Calu3 (cell line): ENCODE measurements at places on chromosomes 2 and 18.

DNA sequence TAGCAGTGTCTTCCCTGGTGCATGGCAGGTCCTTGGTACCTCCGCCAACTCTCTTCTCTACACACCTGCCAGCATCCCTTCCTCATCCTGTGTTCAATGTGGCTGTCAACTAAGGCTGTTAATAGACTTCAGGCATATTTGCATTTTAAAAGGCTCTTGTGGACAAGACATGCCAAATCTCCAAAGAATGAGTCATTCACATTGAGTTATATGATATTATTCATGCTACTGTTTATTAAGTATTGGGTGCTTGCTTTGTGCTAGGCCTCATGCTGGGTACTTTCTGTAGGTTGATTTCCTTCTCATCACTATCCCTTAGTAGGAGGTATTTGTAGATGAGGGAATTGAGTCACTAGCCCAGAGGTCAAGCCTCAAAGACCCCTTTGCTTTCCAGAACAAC is 5.2 kb downstream of the MYO1B start:
- no peak for DNase-seq

GRCh38 chr2:144261336-144261735 is 258.6 kb downstream of the ZEB2 start:
- DNase-seq: no peak

GRCh38 chr2:29033172-29033571 is 41.2 kb downstream of the PCARE start:
- DNase-seq: peak; percentile 14

GRCh38 chr18:49581371-49581770 is 19.5 kb downstream of the LIPG start:
- no peak for DNase-seq

DNA sequence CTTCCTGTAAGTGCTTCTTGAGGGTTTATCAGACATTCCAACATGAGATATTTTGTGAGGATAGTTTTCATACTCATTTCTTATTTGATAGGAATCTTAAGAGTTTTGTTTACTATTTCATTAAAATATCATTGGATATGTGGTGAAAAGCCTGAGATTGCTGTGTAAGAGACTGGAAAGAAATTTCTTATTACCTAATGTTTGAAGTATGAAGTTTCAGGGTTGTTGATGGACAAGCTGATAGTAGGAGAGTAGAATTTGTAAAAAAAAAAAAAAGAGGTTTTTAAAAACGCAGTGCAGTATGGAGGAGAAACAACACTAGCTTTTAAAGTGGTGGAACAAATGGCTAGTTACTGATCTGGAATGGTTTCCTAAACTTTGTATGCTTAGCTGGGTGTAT is 7.7 kb downstream of the EPB41L5 start:
- DNase-seq: no peak

DNA sequence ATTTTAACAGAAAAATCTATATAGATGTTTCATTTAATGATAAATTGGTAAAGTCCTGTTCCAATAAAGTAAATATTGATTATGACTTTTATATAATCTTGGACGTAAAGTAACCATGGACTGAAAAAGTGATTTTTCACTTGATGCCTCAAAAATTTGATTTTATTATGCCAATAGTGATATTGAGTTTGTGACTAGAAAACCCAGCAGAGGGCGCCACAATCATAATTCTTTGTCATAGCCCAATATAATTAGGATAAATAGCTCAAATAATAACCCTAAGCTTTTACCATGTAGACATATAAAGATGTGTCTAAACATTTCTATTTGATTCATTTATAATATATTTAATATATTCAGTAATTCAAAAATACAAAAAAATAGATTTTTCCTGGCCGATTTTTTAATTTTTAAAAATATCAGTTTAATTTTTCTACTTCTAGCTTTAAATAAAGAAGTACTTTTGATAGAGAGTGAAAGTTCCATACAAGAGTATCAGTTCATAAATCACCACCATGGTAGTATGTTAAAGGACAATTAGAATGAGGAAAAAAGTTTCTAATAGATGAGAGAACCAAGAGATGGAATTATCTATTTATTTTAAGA is 30.7 kb downstream of the CAMKMT start:
- peak; percentile 54 for DNase-seq

GRCh38 chr18:23547306-23547705 is 39.0 kb downstream of the NPC1 start:
- peak; percentile 46 for DNase-seq

- no peak for DNase-seq
These were observed 28.9 kb upstream of the ARHGEF4 start for GRCh38 chr2:130807659-130808385.

DNA sequence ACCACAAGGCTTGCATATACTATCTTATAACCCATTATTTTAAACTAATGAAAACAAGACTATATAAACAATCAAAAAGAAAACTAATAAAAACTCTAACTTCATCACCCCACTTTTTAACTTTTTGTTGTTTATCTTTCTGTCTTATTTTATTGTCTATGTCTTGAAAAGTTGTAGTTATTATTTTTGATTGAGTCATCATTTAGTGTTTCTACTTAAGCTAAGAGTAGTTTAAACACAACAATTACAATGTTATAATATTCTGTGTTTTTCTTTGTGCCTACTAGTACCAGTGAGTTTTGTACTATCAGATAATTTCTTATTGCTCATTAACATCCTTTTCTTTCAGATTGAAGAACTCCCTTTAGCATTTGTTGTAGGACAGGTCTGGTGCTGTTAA is 318.7 kb upstream of the ATP5MC3 start:
- no peak for DNase-seq

DNA sequence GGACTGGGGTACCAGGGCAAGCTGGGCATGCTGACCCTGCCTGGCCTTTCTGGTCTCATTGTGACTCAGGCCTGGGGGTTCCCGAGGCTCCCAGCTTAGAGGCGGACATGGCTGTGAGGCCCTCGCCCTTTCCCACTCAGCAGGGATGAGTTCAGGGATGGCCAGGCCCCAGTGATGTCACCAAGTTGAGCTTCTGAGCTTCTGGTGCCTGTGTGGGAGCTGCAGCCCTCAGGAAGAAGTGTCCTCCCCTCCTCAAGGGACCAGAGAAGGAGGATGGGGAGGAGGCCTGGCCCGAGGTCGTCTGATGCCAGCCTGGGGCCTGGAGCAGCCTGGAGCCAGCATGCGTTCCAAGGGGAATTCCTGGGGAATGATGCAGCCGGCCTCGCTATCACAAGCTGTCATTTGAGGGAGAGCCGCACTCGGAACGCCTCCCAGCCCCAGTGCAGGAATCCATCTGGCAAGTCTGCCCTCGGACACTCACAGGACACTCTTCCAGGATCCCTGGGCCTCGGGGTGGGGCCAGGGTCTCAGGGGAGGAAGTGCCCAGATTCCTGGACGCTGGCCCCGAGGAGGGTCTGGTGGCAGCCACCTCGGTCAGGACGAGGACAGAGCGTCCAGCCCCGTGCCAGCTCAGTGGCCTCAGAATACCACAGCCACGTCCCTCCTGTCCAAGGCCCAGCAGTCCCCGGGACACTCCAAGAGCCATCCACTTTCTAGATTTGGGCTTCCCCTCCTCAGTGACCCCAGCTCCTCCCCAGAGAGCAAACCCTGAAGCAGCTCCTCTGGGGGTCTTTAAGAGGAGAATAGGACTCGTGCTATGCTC is 61.2 kb upstream of the GPC1 start:
- peak; percentile 45 for DNase-seq

DNA sequence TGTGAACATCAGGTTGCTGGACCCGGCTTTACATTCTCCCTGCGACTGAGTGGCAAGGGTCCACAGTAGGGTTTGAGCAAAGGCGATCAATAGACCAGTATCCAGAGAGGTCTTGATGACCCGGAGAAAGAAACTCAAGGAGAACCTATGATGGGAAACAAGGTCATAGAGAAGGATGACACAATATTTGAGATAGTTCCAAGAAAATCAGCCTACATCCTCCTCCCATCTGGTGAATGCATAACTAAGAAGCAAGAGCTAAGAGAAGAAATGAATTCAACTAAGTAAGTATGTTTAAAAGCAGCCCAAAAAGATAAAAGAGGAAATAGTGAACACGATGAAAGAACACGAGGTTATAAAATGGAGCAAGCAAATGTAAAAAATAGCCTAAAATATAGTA is 166.3 kb downstream of the CD8B2 start:
- DNase-seq: no peak

DNA sequence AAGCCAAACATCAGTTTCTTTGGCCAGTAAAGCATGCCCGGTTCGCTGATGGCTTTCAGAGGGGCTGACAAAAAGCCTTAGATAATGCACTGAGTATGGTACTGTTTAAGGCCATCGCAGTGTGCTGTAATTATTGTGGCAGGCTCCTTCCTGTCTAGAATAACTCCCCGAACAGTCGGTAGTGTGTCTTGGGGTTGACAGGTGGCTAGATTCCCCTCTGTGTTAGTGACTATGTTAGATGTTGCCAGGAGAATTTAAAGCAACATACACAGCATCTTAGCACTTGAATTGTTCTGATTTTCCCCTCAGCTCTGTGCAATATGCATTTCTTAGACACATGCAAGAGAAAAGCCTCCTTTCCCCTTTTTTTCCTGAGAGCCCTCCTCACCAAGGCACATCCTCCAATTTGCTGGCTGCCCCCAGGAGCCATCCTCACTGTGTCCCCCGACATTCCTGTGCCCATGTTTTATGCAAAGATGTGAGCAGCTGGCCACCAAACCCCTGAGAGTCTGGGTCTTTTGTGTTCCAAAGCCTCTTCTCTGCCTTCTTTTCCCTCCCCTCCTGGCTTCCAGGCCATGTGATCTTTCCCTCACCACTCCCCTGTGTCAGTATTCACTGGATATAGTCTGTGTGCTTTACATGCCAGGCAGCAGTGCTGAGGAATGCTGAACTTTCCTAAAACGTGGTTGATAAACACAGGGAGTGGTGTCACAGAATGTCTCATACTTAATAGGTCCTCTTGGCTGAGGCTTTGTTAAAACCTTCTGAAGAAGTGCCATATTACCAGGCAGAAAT is 331.5 kb downstream of the HRH4 start:
- no peak for DNase-seq

DNA sequence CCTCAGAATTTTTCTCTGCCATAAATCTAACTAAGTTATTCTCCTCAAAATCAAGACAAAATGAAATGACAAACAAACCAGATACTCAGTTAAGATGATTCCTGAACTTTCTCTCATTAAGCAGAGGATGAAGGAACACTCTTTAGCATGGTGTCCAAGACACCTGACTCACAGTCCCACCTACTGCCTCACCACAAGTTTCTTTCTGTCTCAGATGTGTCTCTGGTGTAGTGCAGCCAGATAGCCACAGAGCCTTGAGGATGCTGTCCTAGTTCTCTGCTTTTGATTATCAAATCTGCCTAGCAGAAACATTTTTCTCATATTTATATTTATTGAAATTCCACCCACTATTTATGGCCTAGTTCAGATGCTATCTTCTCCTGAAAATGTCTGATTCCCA is 103.6 kb upstream of the TMEM200C start:
- DNase-seq: no peak

- no peak for DNase-seq
These were observed 893.1 kb upstream of the CELF4 start for GRCh38 chr18:38458698-38459097.

DNA sequence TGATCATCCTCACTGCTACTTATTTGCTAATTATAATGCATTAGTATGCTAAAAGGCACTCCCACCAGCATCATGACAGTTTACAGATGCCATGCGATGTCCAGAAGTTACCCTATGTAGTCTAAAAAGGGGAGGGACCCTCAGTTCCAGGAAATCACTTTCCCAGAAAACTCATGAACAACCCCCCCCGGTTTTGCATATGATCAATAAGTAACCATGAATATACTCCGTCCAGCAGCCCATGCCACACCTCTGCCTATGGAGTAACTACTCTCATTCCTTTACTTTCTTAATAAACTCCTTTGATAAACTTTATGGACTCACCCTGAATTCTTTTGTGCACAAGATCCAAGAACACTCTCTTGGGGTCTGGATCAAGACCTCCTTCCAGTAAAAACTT is 86.8 kb downstream of the MALT1 start:
- DNase-seq: no peak

DNA sequence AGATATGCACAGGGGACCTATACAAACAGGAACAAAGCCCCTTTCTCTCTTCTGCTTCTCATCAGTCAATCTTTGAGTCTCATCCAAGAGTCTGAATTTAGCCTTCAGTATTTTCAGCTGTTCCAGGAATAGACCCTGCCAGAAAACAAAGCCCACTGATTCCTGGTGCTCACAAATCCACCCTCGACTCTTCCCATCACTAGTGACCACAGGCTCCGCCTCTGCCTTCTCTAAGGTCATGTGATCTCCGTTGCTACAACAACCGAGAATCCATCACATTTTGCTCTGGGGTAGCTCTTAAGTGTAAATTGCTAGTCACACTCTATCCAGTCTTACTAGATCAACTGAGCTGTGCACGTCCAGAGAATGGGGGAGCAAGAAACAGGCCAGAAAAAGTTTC is 46.4 kb upstream of the SPTBN1 start:
- DNase-seq: no peak

GRCh38 chr18:5197032-5197434 is at the start of gene AKAIN1:
Gene AKAIN1 (minus strand): TSS chr18:5197257. CDS start chr18:5197053, 204 bp downstream.
- DNase-seq: no peak

- no peak for DNase-seq
These were observed 418.0 kb downstream of the MEIS1 start for GRCh38 chr2:66852953-66853352.

- no peak for DNase-seq
These were observed 903.8 kb downstream of the SLC4A3 start for GRCh38 chr2:220531216-220531615.

DNA sequence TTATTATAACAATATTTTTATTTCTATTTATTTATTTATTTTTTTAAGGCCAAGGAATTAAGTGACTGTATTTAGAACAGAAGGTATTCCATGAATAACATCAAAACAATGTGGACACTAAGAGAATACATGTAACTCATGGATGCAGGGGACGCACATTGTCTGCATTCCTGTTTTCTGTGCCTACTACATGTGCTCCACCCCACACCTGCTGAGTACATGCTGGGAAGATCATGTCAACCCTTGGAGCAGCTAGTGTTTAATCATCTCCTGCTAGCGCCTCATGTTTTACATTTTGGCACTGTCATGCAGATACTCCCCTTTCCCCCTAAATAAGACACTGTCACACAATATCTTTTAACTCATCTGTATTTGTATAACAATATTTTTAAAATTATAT is 29.3 kb downstream of the DPYSL5 start:
- no peak for DNase-seq

GRCh38 chr2:113281910-113282746 is 3.4 kb upstream of the PAX8 start:
- peak; percentile 15 for DNase-seq

DNA sequence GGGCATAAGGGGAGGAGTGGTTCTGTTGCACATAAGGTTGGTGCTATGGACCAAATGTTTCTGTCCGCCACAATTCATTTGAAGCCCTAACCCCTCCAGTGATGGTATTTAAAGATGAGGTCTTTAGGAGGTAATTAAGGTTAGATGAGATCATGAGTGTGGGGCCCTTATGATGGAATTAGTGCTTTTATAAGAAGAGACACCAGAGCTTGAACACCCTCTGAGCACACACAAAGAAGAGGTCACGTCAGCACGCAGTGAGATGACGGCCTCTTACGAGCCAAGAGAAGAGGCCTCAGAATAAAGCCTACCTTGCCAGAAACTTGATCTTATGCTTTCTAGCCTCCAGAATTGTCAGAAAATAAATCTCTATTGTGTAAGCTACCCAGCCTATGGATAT is 386.4 kb upstream of the CYRIA start:
- DNase-seq: no peak
